Right ventricle myocardium superior (tissue), 1 donor: ENCODE measurements at places on chromosomes 11 and 22. TPM values are rescaled to one million over a fixed set of nuclear protein-coding genes. Genes with fewer than 3 reads are reported as not detected.

The SLC6A5 gene
- not detected for total RNA-seq

The LBHD1 gene
- total RNA-seq: 3.2 TPM

The CENPM gene
- total RNA-seq: 0.59 TPM

The DDIAS gene
- total RNA-seq: 0.89 TPM

The HEPACAM gene
- 0.35 TPM for total RNA-seq

The NXPE2 gene
- total RNA-seq: not detected

The IFITM10 gene
- total RNA-seq: 1.1 TPM

The SCGB1D2 gene
- 3.7 TPM for total RNA-seq

The DAGLA gene
- total RNA-seq: 4.2 TPM

The GAL3ST3 gene
- 0.73 TPM for total RNA-seq

The SCN4B gene
- 12.0 TPM for total RNA-seq

The DEPDC7 gene
- 0.32 TPM for total RNA-seq

The GPHA2 gene
- not detected for total RNA-seq
